ENCODE measurements at places on chromosomes 6 and 20.

- DNase-seq, result no peak
These were observed 2.9 kb downstream of the RIPOR3 start for GRCh38 chr20:50688256-50688975.

DNA sequence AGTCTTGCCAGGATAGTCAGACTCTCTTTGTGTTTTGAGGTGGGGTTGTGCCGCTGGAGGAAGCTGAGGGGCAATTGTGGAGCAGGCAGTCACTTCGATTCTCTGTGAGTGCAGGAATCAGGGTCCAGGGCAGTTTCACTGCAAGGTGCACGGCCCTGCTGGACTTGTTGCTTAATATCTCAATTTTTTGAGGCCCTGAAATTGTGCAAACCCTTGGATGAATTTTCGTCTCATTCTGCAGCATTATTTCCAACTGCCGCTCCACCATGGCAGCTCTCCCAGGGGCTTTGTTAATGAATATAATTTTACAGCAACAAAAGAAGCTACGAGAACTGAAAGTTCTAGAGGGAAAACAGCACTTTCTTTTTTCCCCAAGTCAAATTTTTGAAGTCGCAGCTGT, 531.9 kb downstream of the QKI start:
- no peak for DNase-seq

DNA sequence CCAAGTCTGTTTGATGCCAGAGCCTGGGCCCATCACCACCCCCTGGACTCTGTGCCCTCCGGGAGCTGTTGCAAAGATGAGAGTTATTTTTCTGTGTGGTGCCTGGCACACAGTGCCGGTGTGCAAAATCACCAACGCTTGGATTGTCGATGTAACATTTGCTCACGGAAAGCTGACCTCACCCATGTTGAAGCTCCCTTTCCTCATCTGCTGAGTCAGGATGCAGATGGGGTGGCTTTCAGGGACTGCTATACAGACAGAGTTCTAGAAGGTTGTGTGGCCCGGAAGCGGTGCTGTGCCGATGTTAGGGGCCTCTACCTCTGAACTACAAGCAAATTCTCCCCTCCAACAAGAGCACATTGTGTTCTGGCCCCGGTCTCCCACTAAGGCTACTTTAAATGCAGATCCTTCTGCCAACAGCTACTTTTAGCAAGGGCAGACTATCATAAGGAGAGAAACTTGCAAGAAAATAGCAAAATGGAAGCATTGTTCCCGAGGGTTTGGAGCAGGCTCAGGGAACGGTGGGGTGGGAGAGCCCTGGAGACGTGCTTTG, 34.0 kb downstream of the EYA2 start:
- no peak for DNase-seq

DNA sequence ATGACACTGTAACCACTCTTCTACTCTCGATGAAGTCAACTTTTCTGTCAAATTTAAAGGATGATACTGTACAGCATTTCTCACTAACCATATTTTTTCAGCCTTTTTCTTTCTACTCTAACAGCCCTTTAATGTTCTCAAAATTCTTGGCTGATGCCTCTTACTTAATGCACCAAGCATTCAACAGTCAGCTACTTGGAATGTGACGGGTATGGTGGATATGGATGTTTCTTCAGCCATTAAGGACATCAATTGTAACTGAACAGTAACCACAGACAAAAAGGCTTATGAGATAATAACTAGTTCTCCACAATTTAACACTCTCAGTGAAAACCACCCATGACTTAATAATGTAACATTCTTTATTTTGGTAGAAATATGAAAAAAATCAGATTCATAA, 467.2 kb upstream of the ZNF337 start:
- no peak for DNase-seq

- no peak for DNase-seq
These were observed 496.3 kb downstream of the CDH26 start for GRCh38 chr20:60454491-60454890.

DNA sequence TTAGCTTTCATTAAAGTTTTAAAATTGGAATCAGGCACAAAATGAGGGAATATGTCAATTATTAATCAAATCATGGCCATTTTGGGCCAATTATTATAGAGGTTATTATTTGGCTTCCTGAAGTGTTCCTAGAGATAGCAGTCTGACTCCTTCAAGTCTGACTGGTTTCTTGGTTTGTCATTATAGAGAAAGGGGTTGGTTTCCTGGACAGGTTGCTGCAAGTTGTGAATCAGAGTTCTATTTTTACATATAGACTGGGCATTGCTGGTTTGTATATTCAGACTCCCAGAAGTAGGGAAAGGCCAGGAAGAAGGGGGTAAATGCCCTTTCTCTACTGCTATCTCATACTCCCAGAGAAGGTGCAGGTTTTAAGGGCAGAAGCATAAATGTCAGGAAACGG, 121.4 kb upstream of the CEP162 start:
- no peak for DNase-seq

DNA sequence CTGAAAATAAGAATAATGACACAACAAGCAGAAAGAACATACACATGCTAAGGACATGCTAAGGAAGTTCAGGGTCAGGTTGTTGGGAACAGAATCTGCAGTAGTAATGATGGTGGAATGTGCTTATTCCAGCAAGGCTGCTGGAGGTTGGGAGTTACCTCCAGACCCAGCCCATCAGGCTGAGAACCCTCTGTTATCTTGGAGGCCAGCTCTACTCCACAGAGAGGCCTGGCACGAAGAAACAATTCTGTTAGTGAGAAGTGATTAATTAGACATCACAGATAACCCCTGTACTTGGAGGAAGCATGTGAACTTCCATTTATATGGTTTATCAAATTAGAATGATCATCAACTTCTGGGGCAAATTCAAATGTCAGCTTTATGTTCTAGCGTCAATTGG, 22.1 kb upstream of the ARHGAP18 start:
- DNase-seq, result no peak

DNA sequence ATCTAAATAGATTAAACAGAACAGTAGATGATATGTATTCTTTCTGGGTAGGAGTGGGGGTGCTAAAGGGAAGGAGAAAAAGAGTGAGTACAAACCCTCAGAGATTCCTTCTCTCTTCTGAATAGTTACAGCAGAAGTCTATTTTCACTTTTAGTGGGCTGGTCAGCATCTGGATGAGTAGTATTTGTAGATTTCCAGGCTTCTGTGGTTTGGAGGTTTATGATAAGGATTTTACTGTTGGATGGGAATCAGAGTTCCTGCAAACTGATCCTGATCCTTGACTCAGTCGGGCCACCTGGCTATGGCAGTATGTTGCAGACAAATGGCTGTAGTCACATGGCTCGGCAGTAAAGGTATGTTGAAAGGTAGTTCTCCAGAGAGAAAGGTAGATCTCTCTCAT, 84.3 kb upstream of the IFNGR1 start:
- no peak for DNase-seq

DNA sequence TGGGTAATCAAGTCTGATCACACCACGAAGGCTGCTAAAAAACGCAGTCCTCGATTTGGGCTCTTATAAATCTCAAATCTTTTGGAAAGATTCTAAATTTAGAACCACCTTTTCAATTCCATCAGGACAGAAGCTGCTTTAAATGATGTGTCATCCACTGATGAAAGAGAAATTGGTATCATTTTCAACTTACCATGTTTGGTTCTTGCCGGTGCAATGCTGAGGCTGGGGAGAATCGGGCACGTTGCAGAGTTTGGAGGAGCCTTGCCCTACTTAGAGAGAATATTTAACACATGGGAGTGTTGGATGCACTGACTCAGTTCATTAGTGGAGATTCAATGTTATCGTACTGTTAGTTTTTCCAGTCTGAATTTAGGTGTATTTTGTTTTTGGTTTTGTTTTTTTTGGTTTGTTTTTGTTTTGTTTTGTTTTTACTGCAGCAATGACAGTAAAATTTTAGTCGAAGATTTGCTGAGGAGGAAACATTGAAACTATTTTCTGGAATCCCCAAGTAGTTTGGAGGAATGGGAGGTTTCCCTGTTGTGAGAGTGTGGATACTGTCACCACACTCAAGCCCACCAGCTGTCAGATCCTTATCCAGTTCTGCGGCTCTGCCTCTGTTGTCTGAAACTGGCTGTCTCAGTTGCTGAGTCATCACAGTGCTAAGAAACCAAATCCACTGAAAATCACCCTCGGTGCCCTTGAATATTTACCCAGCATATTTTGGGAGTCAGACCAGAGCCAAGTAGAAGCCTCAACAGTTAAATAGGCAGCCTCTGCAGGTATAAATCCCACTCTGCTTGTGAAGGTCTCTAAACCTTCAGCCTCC, 497.0 kb downstream of the BTBD3 start:
- DNase-seq, result no peak

DNA sequence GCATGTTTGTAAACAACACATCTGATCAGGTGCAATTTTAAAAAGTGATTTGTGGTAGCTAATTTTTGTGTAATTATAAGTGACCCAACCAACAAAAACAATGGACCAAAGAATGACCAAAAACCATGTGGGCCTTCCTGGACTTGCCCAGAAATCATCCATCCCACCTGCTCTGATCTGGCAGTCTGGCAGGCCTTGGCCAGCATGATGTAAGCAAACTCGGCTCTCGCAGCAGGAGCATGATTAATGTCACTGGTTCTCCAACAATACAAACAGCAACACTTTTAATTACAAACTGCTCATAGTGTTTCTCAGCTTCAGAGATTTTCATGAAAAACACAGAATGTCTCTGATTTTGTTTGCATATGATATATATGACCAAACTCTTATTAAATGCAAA, 16.1 kb downstream of the TP53INP2 start:
- DNase-seq, result no peak

DNA sequence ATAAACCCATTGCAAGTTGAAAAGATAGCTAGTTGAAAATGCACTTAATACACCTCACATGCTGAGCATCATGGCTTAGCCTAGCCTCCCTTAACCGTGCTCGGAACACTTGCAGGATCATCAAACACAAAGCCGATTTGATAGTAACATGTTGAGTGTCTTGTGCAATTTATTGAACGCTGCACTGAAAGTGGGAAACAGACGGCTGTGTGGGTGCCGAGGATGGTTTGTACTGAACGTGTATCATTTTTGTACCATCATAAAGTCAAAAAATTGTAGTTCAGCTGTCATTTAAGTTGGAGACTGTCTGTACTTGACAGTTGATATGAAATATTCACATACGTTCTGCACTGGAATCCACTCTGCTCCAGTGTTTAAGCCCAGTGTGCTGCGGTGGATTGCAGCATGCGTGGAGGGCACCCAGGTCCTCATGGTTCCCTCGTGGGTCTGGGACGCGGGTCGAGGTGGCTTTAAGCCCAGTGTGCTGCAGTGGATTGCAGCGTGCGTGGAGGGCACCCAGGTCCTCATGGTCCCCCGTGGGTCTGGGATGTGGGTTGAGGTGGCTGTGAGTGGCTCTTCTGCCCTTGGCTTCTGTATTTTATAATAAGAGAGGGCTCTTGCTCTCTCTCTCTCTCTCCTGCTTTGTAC, 77.0 kb downstream of the CDH4 start:
- no peak for DNase-seq

All from NCI-H510A treated with DMSO at 0.1 percent for 48 hours (cell line).